ENCODE measurements at places on chromosomes 4 and X.

GRCh38 chr4:47534772-47535171 is 49.7 kb downstream of the ATP10D start:
- no peak for DNase-seq

DNA sequence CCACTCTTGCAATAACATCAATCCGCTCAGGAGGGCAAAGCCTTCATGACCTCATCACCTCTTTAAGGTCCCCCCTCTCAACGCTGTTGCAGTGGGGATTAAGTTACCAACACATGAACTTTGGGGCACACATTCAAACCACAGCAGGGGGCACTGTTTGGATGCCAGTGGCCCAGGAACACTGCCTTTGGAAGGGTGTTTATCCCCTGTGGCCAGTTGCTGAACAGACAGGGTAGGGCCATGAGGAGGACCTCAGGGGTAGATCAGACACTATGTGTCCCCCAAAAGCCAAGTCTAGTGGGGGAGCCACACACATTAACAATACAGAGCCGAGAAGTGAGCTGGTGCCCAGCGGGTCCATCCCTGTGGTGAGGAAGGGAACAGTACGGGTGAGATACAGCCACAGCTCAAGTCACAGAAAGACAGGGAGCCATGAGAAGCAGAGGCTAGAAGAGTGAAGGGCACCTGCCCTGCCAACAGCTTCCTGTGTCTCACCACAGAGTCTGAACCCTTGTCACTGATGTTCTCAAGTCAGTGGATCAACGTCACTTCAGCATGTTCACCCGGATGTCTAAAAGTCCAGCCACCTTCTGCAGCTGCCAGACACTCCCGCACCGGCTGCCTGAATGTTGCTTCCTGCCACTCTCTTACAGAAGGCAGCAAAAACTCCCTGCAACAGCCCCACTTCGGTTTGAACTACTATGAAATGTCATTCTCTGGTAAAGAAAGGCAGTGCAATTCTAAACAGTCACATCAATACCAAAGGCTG is 19.9 kb upstream of the MXD4 start:
- peak; percentile 71 for DNase-seq

DNA sequence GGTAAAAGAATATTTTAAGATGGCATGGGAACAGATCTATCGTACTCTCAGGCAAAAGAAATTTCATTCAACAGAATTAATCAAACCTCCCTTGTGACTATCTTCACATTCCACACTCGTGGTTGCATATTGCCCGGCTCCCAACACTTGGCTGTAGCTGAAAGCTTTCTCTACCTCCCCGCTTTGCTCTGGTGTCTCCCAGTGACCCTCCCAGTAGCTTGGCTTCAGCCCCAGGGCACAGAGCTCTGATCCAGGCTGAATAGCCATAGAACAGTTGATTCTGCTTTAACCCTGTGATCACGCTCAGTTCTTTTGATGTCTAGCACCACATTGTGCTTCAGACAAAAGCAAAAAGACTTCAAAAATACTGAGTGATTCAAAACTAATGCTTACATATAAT is 24.6 kb downstream of the SLC7A11 start:
- DNase-seq = no peak

DNA sequence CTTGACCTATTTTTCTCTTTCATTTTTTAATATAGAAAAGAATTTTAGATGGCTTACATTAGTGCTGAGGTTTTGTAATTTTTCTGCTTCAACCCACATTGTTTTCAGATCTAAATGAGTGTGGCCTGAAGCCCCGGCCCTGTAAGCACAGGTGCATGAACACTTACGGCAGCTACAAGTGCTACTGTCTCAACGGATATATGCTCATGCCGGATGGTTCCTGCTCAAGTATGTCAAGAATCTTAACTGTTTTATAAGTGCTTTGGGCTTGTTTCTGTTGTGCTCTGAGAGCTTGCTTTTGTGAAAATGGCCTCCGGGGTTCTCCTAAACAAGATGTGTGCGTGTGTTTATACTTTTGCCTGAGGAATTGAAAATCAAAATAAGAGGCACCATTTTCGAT is 41.6 kb downstream of the NPNT start:
- no peak for DNase-seq

DNA sequence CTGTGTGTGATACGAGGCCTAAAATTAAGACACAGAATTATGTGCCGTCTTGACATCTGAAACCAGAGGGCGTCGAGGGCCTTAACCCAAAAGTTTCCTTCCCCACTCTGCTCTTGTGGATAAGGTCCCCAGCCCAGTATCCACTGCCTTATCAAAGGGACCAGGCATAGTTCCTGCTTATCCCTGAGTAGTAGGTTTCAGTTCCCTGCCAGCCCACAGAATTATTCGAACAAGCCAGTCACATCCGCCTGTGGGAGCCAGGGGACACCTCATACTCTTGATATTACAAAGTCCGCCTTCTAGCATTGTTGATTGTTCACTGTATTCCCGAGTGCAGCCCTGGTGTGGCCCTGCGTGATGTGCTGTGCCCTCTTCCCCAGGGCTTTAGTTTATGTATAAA is 5.4 kb upstream of the MMRN1 start:
- no peak for DNase-seq

GRCh38 chr4:37837446-37837845 is 11.0 kb downstream of the PGM2 start:
- DNase-seq = no peak

GRCh38 chrX:39398963-39399261 is 597.7 kb downstream of the MID1IP1 start:
- no peak for DNase-seq

DNA sequence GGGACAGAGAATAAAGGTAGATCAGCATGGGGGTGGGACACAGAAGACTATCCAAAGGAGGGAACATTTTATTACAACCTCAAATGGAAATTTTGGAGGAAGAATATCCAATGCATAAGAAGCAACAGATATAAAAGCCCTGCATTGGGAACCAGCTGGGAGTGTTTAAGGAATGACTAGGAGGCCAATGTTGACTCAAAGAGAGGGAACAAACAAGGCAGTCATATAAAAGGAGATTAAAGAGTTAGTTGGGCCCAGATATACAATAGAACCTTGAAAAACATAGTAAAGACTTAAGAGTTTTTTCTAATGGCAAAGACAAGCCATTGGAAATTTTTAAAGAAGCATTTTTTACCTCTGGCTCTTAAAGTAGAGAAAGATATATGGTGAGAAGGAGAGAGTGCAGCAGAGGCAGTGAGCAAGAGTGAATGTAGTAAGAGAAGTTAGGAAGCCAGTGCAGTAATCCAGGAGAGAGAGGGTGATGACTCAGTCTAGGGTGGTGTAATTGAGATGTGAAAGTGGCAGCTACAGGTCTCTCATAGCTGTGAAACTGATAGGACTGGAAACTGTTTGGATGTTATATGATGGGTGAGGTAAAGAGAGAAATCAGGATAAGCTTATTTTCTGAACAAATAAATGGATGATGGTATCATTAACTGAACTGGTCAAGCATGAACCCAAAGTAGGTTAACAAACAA is 182.2 kb upstream of the ATOH1 start:
- DNase-seq = no peak

- DNase-seq = no peak
Observed at GRCh38 chrX:102832661-102833060, 104.4 kb upstream of the RAB40AL start.

DNA sequence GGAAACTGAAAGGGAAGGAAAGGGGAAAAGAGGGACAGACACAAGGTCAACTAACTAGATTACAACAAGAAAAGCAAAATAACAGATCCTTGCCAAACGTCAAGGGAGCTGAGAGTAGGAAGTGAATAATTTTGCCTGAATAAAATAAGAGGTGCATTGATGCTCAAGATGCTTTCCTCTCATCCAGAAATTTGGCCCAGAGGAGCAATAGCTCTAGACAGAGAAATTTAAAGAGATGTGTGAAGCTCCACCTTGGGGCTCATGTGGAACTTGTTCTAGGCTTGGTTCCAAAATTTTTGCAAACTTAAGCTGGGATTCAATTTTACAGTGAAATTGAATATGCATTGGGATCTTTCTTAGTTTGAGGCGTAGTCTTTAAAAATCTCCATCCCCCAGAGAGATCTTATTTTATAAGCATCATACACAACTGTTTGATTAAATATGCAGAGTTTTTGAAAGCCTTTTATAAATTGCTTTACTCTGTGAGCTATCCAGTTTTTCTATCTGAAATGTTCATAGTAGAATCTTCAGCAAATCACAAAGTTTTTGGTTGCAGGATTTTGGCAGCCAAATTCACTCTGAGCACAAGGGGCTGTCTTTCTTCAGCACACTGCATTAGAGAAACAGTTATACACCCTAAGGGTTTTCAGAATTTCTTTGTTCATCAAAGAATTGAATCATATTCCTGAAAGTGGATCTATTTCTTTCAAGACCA is 1159.5 kb downstream of the ADGRL3 start:
- no peak for DNase-seq

GRCh38 chr4:71009086-71009485 is 15.6 kb downstream of the DCK start:
- DNase-seq = no peak

- DNase-seq = no peak
Observed at GRCh38 chr4:153296040-153296823, 48.3 kb upstream of the MND1 start.

DNA sequence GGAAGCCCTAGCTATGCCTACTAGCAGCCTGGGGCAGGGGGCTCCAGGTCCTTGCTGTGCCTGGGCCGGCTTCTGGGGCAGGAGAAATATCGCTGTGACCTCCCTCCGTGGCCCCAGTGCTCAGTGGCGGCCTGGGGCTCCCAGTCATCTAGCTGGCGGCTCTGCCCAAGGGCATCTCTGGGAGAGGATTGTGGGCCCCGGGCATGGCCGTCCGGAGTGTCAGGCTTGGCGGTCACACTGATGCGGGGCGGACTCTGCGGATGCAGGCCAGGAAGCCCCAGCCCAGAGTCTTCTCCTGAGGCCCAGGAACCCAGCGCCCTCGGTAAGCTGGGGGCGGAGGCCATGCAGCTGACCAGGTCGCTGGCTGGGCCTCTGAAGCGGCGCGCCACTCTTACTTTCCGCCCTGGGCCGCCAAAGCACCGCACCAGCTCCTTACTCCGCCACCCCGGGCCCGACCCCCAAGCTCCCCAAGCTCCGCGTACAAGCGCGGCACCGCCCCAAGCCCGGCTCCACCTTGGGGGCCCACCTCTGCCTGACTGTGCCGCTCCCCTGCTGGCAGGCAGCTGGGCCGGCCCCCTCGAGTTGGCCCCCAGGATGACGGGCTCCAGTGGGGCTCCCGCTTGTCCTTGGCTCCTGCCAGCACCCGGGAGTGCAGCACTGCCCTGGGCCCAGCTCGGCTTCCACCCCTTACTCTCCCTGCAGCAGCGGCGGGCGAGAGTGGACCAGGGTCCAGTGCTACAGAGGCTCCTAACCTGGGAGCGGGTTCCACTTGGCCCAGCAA is 720.0 kb downstream of the PCDH18 start:
- DNase-seq = no peak

GRCh38 chrX:51641421-51642021 is 22.8 kb upstream of the CENPVL3 start:
- DNase-seq = no peak

All from T-helper 2 cell treated with Interferon-gamma antibody and Interleukin-4, amounts not matched to agents 5 μg/mL and 100 μg/mL, for 36 hours (primary cell).